ENCODE measurements at places on chromosomes 2 and 18.

- DNase-seq = no peak
These were observed 67.1 kb downstream of the CLIP4 start for GRCh38 chr2:29182334-29182733.

DNA sequence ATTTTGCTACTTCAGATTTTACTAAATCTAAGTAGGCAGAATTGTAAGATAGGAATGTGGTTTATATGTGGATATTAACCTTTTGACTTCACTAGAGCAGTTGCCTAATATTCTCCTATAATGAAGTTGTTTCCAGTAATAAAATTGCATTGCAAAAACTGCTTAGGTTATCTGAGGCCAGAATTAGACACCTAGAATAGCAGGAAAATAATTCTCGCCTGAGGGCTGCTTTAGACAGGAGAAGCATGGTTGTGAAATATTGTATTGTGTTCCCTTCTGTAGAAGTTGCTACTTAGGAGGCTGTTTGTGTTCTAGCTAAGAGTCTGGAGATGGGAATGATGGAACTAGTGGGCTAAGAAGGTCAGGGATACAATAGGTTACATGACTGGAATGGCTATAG, 146.3 kb downstream of the PLCL1 start:
- no peak for DNase-seq

DNA sequence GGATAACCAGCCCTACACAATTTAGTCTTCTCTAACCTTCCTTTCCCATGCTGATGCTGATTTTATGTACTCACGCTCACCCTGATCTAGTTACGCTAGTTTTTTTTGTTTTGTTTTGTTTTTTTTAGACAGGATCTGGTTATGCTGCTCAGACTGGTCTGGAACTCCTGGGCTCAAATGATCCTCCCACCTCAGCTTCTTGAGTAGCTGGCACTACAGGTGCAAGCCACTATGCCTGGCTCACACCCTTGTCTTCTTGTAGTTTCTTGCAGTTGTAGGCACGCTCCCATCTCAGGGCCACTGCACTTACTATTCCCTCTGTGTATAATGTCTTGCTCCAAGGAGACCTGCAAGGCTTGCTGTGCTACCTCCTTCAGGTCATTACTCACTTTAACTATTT, 6.2 kb downstream of the PELI1 start:
- no peak for DNase-seq

DNA sequence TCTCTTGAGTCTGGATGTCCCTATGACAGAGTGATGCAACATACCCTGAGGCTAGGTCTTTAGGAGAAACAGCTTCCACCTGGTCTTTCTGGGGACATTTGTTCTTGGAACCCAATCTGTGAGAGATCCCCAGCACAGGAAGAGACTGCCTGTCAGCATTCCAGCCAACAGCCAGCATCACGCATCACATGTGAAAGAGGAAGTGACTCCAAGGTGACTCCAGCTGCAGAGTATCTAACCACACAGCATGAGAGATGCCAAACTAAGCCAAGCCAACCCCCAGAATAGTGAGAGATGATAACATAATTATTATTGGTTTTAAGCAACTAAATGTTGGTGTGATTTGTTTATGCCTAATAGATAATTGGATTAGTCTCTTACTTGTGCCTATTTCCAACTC, 35.7 kb downstream of the C18orf63 start:
- no peak for DNase-seq

DNA sequence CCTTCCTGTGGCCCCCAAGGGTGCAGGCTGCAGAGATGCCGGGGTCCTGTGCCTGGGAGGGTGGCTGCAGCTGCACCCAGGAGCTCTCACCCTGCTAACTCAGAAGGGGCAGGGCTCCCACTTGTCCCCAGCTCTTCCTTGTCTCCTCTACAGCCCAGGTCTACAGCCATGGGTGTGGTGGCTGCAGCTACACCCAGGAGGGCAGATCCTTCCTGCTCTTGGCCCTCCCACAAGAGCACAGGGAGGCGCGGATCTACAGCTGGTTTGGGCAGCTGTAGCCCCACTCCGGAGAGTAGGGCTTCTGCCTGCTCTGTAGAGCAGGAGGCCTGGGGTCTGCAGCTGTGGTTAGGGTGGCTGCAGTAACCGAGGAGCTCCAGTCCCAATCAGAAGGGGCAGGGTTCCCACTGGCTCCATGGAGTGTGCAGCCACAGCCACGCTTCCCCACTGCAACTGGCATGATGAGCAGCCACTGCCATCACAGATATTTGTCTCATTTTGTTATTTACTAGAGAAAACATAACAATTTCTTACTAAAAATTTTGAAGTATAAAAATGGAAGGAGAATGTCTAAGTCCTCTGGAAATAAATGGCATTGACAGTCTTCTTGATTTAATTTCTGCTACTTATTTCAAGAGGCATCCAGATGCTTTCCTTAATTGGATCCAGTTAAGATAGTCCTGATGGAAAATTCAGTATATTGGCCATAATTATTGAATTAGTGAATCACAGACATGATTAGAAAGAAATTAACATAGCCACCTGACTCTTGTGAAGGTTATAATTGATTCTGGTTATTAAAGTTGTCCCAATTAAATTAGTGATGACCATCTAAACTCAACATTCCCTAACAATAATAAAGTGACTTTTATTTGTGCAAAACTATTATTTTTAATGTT, 233.6 kb downstream of the KCNE4 start:
- no peak for DNase-seq

GRCh38 chr2:163198007-163198406, 359.4 kb upstream of the KCNH7 start:
- no peak for DNase-seq

DNA sequence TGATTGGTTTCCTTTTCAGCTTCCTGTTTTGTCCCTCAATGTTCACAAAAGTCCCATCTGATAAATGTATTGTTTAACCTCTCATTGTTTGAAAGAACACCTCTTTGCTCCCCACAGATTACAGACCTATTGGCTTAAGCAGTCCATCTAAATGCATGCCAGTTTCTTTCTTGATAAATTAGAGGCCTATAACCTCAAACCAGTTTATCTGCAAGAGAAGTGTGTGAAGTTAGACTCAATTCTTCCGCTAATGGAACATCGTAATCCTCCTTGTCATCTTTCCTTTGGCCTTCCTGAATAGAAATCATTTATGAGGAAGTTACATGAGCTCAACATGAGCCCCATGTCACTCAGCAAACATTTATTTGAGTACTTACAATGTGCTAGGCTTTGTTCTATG, 74.0 kb downstream of the FRZB start:
- no peak for DNase-seq

All from stimulated activated CD4-positive, alpha-beta T cell treated with anti-CD3 and anti-CD28 coated beads, TNF-alpha, amount 100 ng/mL, for 24 hours (primary cell).